ENCODE measurements at places on chromosomes 5 and 9. TPM values are rescaled to one million over a fixed set of nuclear protein-coding genes. Genes with fewer than 3 reads are reported as not detected.

Gene FRMPD1
- 0.03 TPM for total RNA-seq

GRCh38 chr5:159214486-159215271 is 5.3 kb upstream of the RNF145 start:
- DNase-seq = no peak

DNA sequence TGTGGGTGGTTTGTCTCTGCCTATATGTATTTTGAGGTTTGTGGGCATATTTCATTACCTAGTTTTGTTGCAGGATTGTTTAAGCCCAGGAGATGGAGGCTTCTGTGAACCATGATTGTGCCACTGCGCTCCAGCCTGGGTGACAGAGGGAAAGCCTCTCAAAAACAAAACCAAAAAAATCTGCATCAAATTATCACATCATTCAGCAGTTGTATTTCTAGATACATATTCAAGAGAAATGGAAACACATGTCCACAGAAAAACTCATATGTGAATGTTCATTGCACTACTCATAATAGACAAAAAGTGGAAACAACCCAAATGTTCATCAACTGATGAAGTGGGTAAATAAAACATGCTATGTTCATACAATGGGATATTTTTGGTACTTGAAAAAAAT is 29.9 kb downstream of the HSPA4 start:
- DNase-seq = no peak

- DNase-seq = no peak
Observed at GRCh38 chr5:40879163-40879942, 29.9 kb upstream of the C7 start.

Measured in foreskin keratinocyte (primary cell).